ENCODE measurements at places on chromosomes 5 and 9. TPM values are rescaled to one million over a fixed set of nuclear protein-coding genes. Genes with fewer than 3 reads are reported as not detected.

CTNND2 gene
- total RNA-seq, result not detected

CDHR2 gene
- not detected for total RNA-seq

DNA sequence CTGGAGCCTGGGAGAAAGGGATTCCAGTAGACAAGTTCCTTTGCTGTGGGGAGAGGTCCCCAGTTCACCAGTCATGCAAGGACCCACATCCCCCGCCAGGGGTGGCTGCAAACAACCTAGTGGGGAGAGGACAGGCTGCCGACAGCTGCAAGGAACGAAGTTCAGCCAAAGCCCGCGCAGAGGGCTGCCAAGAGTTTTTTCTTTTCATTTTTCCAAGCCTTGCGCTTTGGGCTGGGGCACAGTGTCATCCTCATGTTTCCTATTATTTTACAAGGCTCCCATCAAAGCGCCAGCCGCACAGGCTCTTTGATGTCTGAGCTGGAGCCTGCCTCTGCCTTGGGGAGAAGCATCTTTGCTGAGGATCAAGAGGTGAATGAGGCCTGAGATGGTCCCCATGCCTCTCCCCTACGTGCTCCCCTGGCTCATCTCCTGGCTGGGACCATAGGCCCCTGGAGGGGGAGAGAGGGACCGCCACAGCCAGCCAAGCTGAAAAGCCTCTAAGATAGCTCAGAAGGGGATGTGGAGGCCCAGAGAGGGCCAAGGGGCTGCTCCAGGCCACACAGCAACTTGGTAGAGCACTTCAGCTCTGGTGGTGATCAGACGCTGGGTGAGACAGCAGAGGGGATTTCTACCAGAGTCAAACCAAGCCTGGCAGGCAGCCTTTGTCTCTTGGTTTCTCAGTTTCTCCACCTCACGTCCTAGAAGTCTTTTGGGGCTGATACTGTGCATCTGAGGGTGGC lies 50.4 kb upstream of the SYNPO start:
- peak; percentile 62 for DNase-seq

DNA sequence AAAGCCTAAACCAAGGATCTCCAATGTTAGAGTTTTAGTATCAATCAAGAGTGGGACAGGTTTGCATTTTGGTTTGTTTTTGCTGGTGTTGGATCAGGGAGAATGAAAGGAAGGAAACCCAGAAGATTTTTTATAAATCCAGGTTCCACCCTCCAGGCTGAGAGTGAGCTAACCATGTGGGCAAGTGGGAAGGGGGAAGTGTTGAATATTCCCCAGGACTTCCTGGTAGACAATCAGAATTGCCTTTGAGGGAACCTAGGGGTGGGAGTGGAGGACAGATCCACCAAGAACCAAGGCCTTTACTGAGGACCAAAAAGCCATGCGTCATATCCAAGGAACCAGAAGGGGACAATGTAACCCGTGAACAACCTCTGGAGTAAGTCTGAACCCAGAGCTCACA lies 33.5 kb upstream of the PIK3R1 start:
- DNase-seq, result no peak

DNA sequence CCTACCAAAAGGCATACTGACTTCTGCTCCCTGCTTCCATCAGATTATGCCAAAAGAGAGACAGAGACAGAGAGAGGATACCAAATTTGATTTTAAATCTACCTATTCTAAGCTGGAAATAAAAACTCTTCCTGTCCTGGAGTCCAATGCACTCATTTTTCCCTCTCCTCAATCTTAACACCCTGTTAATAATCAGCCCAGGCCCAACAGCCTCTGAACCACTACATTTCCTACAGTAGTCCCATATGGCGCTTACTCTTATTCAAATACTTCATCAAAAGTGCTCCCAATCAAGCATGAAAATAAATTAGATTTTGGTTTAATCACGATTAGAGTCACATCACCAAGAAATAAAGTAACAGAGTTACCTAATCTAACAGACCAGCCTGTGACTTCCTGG lies 152.3 kb downstream of the TSSK1B start:
- DNase-seq, result no peak
